ENCODE measurements at places on chromosomes 5 and 9.

DNA sequence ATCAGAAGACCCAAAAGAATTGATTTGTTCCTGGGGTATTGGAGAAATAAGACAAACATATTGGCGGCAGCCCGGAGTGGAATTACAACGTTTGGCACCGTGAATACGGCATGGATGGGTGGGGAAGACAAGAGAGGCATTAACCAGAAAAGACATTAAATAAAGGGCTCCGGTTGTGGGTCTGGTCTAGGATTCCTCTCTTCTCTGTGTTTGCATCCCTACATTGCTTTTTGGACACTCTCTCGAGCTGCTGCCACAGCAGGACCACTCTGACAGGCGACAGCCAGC, 138.7 kb upstream of the PALM2AKAP2 start:
- DNase-seq, result no peak

- DNase-seq, result no peak
Measured at GRCh38 chr5:172533058-172533398, 78.7 kb upstream of the SH3PXD2B start.

DNA sequence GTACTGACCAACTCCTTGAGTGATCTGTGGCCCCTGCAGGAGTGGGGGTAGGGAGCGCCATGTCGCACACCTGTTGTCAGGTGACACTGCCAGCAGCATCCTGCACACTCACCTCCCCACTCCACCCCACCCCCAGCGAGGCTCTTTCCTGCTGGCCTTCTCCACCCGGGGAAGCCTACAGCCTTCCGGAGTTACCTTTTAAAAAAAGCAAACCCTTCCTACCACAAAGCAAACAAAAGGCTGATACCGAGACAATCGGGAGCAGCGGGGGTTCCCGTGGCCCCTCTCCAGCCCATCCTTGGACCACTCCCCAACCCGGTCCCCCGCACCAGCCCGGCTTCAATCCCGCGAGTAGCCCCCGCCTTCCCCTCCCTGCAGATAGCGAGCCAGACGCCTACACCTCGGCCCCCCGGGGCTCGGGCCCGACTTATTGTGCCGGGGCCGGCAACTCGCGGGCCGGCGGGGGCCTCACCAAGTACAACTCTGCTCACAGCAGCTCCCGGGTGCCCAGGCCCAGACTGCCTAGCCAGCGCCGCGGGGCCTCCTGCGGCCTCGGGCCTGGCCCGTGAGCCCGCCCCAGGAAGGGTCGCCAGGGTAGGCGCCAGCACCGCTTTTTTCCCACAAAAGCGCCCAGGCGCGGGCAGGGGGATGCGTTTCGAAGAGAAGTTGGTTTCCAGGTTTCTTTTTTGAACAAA, 724 bp downstream of the MACROH2A1 start:
- DNase-seq, result no peak

- no peak for DNase-seq
Measured at GRCh38 chr9:26247861-26248260, 569.6 kb upstream of the TUSC1 start.

DNA sequence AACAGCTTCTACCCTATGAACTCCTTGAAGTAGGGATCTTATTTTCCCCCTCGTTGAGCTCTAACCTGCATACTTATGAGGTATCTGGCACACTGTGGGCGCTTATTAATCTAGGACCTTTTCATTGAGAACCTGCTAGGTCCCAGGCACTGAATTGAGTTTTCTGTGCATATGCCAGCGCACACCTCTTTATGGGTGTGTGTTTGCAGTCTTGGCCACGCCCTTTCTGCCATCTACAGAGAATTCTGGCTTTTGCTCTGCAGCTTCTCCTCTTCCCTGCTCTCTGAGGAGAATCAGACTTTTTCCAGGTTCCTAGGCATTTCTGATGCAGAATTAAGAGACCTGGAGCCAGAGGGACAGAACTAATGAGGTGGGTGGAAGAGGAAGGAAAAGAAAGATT, 25.4 kb upstream of the SSBP2 start:
- no peak for DNase-seq

DNA sequence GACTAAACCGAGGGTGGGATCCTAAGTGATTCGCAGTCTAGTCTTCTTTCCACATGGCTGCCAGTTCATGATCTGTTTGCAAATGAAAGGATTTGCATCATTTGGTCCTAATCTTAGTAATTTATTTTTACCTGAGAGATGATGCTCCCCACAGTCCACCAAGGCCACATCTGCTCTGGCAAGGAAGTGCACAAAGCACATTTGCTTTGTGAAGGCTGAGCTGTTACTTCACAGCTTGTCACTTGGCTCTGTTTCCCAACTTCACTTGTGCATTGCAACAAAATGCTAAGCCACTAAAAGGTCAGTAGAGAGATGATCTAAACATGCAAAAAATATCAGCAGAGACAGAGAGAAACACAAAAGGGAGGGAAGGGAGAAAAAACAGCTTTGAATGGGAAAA, 128.5 kb upstream of the VLDLR start:
- DNase-seq, result no peak

- DNase-seq, result no peak
Measured at GRCh38 chr9:87708986-87709728, 16.8 kb upstream of the CTSL start.

DNA sequence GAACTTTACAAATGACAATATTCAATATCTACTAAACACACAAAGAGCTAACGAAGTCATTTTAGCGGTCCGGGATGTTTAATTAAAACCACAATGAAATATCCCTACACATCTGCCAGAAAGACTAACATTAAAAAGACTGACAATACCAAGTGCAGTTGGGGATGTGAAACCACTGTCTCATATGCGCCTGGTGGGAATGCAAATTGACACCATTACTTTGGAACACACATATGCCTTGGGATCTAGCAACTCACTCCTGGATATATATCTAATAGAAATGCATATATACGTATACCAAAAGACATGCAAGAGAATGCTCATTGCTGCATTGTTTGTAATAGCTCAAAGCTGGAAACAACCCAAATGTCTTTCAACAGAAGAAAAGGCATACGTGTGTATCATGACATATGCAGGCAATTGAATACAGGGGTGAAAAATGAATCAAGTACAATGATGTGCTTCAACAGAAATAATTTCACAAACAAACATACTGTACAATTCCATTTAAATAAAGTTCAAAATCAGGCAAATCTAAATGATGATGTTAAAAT, 153.3 kb downstream of the CARTPT start:
- no peak for DNase-seq

- DNase-seq, result no peak
Measured at GRCh38 chr5:146832985-146833732, 45.4 kb downstream of the PPP2R2B start.

DNA sequence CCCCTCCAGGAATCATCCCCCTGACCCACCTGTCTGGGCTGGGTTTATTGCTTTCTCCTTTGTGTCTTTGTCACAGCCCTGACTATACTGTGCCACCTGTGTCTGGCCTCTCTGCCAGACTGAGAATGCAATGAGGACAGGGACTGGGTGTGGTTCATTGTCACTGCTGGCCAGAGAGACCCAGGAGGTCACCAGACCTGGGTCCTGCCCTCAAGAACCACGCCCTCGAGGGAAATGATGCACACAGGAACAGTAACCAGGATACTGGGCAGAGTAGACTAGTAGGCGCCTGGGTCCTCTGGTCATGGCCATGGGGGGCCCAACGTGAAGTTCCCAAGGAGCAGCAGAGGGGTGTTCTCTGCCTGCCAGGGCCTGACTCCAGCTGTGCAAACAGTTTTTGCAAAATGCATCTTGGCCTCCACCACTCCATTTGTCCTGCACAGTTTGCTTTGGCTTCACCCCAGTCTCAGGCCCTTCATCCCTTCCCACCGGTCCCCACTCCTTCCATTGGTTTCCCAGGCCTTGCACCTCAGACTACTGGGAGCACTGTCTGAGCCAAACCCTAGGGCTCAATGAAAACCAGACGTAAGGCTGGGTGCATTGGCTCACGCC, 17.8 kb downstream of the RGS3 start:
- DNase-seq, result no peak

DNA sequence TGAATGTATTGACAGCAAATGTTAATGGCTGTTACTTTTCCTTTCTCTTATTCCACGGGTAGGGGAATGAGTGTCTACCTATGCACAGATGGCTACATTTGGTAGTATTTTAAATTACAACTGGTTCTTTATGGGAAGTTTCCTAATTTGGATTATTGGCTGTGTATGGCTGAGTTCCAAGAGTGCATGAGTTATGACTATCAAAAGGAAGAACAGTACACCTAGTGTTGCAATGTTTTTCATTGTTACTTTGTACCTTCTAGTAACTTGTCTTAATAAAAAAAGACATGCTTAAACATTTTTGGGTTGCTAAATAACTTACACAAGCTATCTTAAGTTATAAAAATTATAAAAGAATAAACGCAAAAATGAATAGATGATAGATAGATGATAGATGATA, 35.8 kb upstream of the MAMDC2 start:
- no peak for DNase-seq

DNA sequence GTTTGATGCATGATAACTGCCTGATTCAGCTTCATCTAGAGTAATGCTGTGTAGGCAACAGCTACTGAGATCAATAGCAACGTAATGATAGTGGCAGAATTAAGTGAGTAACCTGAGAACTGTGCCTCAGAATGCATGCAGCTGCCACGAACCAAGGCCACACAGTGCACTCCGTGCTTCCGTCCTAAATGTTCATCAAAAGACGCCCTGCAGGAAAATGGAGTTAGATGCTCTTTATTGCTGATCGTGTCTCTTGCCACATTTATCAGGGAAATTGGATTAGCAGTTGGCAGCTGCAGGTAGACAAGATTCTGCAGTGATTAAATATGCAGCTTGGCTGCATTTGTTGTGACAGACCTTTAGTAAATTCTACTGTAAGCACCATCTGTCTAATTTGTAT, 107.7 kb upstream of the TLX3 start:
- DNase-seq, result no peak

- no peak for DNase-seq
Measured at GRCh38 chr5:127864511-127864910, 161.3 kb downstream of the CCDC192 start.

- no peak for DNase-seq
Measured at GRCh38 chr9:137613738-137614523, 4.9 kb upstream of the EHMT1 start.

DNA sequence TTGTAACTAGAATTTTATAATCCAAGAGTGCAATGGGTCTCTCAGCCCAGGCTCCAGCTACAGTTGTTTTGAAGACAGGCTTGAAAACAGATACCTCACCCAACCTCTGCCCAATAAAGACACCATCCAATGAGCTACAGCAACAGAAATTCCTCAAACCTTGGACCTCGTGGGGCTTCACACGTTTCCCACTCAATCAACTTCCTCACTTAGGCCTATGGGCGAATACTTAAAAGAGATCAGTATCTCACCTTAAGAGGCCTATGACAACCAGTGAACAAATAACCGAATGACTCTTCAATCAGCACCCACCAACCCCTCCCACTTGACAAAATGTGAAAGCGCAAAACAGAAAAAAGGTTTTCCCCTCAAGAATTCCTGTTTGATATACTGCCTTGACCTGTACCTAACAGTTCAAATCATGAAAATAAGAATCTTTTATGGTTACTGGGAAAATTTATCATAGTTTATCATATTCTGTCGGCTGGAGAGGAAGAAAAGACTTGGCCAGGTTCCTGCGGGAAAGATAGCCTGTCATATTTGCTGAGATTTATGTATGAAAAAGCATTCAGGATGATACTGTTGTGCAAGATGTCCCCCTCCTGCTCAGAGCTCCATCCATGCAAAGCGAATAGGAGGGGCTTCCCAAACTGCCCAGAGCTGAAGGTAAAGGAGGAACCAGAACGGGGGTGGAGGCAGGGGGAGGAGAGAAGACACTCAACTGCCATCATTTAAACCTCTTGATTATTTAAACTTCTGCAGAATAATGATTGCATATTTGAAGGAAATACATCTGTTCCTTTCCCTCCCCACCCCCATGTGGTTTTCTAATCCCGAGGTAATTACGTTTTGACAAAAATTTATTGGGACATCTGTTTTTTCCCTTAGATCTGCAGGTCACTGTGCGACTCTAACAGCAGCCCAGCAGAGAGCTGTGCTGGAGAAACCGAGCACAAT, 256.3 kb downstream of the NFIB start:
- DNase-seq, result no peak

DNA sequence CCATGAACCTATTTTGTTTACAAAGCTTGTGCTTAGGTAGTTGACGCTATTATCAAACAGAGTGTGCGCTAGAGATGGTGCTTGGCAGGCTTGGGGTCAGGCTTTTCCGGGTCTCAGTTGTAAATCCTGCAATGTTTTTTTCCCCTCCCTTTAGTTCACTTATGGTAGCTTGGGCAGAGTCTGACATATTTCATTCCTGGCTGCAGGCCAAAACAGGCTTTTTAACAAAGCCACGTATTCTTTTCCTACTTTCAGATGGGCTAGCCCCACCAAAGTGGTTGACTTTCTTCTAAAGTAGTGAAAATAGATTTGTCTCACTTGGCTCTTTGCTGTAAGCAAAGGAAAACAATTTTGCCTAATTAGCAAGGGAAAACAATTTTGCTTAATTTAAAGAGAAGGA, 58.0 kb upstream of the FBN2 start:
- no peak for DNase-seq

DNA sequence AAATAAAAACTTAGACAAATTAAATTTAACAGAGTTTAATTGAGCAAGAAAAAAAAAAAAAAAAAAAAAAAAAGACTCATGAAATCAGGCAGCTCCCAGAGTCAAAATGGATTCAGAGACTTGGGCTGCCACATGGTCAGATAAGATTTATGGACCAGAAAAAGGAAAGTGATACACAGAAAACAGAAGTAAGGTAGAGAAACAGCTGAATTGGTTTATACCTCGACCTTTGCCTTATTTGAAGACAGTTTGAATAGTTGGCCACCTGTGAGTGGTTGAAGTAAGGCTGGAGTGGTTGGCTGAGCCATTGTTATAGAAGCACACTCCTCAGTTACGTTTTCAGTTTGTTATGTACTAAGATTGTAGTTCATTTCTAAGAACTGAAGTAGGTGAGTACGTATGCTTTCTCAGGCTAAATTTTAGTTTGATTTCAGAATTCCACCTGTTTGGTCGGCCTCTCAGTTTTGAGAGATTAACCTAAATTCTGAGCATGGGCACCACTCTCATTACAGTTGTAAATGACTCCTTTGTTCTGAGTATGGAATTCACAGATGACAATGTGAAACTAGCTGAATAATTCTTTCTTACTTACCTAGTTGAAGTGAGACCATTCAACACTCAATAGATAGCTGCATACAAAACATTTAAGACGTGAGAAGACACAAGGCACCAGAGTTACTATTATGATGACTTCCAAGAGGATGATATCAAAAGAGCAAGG, 149.0 kb downstream of the AOPEP start:
- DNase-seq, result no peak

DNA sequence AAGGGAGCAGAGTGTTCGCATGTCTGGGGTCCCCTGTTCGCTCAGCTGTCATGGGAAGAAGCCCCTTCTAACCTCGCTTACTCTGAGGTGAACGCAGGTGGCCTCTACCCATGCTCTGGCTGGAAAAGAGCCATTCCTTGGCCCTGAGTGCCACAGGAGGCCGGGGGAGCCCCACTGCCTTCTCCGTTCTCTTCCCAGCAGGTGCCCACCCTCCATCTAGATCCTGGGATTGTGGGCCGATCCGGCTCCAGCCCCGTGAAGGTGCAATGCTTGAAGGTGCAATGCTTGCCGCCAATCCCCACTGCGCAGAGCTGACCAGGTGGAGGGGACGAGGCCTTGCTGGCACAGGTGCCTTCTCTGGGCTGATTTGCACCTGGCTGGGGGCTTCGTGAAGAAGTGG, 95.4 kb downstream of the MRPL36 start:
- no peak for DNase-seq

Data from activated naive CD4-positive, alpha-beta T cell treated with anti-CD3 and anti-CD28 coated beads, Interleukin-2, amount 50 U/mL, for 72 hours (primary cell).